ENCODE measurements at places on chromosomes 3 and 15. TPM values are rescaled to one million over a fixed set of nuclear protein-coding genes. Genes with fewer than 3 reads are reported as not detected.

The SLC2A2 gene
- not detected for total RNA-seq

The XCR1 gene
- not detected for total RNA-seq

DNA sequence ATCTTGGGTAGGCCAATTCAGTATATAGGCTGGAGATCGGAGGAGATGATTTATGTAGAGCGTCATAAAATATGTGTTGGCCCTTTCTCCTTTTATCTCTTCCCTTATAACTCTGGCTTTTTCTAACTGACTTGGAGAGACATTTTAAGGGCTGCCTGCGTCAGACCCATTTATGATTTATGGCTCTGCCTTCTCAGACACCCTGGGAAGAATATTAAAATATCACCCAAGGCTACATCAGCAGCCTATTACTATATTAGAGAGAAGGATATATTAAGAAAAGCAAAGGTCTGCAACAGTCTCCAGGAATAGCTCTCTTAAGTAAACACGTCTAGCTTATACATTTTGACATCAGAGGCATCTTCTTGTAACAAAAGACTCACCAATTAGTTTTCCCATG, 179.4 kb downstream of the SV2B start:
- no peak for DNase-seq

DNA sequence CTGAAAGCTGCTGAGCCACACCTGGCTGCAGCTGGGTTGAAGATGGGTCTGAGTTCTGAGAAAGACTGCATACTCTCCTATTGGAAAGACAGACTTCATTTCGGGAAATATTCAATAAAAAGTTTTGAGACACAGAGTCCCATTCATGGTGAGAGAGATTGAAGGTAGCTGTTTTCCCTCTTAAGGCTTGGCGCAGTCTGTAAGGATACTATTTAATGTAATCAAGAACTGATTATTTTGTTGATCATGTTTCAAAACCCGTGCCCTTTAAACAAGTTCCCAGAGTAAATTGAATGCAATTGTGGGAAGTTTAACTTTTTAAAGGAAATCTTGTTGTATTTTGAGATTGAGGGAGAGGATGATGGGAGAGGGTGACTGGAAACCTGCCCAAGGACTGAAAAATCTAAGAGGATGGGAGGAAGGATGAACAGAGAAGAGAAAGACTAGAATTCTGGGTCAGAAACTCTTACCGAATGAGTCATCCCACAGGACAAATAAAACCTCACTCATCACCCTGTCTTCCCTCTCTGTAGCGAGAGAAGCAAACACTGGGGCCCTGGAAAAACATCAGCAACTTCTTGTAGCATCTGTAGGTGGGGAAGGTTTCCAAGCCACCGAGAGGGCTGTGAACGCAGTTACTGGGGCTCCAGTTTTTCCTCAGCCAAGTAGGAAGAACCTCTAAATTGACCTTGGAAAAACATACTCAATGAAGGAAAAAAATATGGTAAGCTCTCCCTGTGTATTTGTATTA, 193.2 kb upstream of the TPRG1 start:
- no peak for DNase-seq

DNA sequence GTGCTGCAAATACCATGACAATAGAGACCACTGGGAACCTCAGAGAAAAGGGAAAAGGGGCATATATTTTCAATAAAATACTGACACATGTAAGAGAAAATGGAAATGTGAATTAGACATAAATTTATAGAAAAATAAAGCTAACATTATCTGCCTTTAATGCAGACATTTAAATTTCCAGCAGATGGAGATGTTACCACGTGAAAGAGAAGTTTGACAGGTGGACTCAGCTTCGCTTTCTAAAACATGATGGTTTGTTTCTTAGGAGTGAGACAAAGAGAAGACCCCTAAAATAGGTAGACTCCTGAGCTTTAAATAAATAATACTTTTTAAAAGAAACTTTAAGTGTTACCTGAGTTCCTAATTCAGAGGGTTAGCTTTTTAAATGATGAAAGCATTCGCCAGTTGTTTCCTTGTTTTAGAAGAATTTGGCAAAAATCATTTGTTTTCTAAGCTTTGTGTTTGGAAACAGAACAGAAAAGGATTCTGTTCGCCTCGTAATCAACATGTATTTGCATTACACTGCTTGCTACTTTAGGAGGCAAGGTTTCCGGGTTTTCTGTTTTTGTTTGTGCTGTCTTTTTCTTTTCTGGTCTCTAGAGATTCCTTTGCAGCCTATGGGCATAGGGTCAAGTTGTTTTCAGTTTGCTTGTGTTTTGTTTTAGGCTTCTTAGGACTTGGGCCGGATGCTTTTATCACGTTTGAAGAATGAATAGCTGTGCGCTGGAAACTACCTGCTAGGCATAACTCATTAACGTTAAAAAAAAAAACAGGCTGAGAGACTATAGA, 271.4 kb downstream of the THSD4 start:
- peak; percentile 61 for DNase-seq
